ENCODE measurements at places on chromosomes 3 and 15.
A peak's percentile ranks its signal among the peaks of the same experiment; 100 is the strongest.

GRCh38 chr3:181615666-181616065 is 96.1 kb upstream of the SOX2 start:
- DNase-seq: no peak

DNA sequence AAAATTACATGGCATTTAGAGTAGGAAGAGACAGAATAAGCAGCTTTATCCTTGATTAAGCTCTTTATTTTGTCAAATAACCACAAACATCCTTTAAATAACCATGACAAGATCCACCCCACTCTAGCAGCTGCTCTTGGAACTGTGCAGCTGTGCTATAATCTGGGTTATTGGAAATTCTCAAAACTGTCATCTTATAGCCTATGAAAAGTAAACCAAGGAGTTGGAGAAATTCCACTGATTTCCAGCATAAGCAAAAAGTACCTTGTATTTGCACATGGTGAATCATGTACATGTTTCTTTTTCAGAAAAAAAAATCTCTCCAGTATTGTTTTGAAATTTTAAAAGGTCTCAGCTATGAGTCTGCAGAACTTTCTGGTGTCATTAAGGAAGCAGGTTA is 88.8 kb upstream of the ABI3BP start:
- DNase-seq: no peak

DNA sequence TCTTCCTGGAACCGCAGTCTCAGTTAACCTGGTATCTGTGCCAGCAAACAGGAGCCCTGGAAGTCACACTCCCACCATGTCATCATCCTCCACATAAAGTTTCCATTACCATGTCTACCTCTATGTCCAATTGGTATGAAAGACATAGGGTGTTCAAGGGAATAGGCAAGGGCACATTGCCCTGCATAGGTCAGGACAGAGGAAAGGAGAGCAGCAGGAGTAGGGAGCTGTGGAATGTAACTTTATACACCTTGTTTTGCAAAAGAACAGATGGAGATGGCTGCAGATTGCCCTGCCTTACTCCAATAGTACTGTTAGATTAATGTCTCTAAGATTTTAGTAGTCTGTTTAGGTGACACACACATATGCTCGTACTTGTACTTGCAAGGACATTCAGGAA is 1056.4 kb downstream of the NTRK3 start:
- DNase-seq: peak; percentile 59

DNA sequence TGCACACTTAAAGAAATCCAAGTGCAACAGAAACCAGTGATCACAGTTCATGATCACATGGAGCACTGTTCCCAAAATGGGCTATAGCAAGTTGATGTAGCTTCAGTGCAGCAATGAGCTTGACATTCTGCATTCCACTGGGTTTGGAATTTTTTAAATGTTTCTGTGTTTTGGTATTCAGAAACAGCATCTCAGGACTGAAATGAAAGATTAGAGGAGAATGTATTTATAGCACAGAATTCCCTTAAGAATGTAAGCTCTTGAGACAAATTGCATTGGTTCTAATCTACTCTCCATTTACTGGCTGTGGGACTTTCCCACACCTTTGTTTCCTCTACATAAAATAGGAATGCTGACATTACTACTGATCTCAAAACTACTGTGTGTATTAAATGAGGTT is 162.7 kb downstream of the FGF12 start:
- no peak for DNase-seq

- no peak for DNase-seq
Observed at GRCh38 chr15:98823616-98824015, 175.3 kb downstream of the IGF1R start.

DNA sequence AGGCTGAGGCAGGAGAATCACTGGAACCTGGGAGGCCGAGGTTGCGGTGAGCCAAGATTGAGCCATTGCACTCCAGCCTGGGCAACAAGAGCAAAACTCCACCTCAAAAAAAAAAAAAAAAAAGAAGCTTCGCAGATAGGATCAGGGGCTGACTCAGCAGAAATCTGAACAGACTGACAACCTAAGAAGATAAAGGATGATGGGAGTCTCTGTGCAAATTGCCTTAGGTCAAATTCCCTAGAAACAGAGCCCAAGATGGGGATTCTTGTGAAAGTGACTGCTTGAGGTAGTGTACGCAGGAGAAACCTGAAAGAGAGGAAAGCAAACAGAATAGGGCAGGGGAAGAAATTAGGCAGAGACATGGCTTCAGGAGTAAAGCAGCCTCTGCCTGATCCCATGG is 160.8 kb upstream of the LRIG1 start:
- DNase-seq: no peak

DNA sequence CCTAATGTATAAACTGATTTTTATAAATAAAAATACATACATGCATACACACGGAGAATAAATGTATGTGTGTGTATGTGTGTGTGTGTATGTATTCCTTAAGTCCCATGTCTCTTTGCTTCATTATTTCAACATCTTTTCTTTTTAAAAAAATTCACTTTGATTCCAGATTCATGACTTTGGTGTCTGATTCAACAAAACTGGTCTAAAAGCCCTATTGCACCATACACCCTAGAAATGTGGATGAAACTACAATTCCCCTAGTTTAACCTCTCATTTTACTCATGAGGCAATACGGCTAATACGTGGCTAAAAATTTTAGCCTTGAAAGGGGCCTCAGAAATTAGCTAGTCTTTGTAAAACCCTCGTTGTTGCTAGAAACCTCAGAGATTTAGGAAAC is 228.1 kb downstream of the ADAMTS9 start:
- no peak for DNase-seq

DNA sequence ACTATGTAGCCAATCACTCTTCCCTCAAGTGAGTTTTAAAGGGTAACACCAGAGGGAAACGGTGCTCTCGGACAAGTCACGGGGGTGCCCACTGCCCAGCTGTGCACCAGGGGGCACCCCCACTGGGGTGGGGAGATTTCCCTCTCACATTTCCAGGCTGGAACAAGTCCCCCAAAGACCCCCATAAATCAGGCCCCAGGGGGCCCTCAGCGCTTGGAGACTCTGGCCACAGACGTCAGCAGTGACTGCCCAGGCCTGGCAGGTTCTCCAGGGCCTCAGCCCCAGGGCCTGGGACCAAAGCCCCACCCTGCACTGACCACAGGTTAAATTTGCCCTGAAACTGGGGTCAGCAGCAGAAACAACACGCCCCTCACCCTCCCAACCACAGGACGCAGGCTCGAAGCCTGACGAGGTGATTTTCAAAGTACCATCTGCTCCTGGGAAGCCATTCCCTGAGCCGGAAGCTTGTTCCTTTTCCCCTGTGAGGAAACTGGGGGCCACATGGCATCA is 17.0 kb downstream of the XXYLT1 start:
- peak; percentile 84 for DNase-seq

- DNase-seq: no peak
Observed at GRCh38 chr3:73401059-73401458, 223.7 kb downstream of the PDZRN3 start.

GRCh38 chr3:32612547-32612946 is 41.9 kb upstream of the DYNC1LI1 start:
- no peak for DNase-seq

DNA sequence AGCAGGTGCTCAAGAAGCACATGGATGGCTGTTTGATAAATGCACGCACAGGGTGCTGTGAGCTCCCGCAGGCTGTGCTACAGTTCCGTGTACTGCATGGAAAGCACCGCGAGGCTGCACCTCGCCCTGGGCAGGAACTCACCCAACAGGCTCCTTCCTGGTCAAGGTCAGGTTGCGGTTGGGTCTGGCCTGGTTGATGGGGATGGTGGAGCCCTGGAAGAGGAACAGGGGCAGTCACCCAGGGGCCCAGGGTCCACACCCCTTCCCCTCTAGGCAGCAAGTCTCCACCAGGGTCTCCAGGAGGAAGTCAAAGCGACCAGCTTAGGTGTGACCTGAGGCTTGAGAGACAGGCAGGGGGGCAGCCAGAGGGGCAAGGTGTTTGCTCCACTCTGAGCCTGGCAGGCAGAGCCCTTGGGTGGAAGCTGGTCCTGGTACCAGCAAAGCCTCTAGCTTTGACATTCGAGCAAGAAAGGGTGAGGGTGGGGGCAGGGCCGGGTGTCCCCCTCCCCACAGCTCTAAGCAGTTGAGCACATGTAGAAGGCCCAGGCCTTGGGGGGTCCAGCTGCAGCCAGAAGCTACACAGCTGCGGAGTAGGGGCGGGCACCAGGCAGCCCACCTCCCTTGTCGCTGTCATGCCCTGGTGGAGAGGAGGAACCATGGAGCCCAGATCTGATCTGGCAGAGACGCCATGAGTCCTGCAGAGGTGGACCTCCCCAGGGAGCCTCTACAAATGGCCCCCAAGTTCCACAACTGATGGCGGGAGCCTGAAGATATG is 46.3 kb upstream of the SLC41A3 start:
- no peak for DNase-seq

GRCh38 chr3:189142527-189142926 is 29.2 kb upstream of the TPRG1 start:
- no peak for DNase-seq

- no peak for DNase-seq
Observed at GRCh38 chr3:188573291-188573940, 419.5 kb downstream of the LPP start.

GRCh38 chr15:38053205-38053604 is 118.8 kb downstream of the TMCO5A start:
- DNase-seq: no peak

DNA sequence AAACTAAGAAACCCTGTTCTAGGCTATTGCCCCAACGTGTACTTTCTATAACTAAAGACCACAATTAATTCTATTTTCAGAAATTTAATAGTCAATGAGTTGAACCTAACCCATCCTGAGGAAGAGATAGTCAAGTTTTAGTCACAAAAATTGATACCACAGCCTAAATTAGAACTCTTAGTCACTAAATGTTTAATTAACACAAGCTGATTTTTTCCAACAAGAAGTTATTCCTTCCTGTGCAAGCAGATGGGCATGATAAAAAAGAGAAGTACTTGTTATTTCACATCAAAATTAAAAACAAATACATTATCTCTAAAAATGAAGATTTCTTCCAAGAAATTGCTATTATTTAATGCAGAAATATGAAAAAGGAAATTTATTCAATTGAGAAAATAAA is 38.4 kb upstream of the TERB2 start:
- no peak for DNase-seq

DNA sequence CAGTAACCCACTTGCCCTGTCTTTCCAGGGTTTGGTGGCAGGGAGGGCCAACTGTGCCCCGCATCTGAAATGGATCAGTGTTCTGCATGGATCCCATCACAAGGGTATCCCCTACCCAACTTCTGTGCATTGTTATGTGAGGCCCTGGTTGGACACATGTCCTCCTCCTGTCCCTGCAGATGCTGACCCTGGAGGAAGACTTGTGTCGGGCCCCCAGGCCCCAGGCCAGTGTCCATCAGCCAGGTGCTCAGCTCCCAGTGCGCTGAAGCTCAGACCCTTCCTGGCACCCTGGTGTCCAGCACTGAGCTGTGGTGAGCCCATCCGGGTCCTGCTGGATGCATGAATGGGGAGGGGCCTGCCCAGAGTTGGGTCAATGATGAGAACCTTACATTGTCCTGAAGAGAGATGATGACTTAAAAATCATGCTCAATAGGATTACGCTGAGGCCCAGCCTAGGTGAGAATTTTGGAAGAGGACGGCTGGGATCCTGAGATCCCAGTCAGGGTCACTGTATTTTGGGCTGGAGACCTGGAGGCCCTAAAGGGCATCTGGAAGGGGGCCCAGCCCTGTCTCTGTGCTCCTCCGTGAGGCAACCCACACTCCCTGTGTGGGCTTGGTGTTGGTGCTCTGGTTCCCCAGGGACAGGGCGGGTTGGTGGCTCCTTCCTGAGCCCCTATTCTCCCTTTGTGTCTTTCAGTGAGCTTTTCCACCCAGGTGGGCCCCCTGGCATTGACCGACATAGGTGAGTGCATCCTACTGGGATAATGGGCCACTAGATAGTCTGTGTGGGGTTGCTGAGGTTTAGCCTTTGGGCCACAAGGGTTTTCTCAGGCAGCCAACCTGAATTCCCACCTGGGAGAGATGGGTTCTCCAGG is 199.1 kb downstream of the UBE3A start:
- DNase-seq: no peak

GRCh38 chr3:162719684-162720341 is 1223.2 kb downstream of the OTOL1 start:
- DNase-seq: no peak

DNA sequence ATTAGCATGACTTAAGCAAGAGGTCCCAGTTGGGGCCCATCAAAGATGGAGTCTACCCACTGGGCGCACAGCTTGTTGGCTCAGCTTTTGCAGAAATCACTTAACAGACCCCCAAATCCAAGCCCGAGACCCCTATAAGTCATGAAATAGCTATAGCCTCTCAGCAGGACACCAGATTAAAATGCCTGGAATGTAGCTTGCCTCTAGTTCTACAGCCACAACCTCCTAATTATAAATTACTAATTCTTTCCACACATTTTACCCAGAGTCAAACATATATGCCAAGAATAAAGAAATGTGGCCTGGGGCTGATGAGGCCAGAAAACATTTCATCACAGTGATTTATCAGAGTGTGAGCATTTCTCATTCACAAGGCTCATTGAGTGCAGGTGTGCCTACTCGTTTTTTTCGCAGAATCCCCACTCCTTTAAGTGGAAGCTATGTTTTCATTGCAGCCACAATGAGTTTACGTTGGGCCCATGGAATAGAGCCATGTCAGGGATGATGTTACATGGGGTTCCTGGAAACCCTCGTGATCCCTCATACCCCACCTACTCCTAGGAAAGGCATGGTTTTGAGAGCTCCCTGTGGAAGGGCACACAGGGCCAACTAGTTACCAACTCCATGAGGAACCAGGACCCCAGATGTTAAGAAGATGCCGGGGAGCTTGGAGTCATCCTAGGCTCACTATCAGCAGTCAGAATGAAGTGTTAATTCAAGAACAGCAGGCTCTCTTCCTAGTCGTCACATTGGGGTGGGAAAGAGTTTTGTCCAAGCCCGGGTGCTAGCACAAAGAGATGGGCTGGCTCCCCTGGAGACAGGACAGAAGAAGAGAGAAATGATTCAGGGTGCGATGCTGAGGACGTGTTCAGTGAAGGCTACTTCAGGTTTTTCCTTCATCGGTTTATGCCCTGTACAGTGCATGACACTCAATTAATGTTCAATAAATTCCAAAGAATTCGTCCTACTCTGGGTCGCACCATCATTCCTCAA is 90.2 kb upstream of the ABHD17C start:
- DNase-seq: no peak

DNA sequence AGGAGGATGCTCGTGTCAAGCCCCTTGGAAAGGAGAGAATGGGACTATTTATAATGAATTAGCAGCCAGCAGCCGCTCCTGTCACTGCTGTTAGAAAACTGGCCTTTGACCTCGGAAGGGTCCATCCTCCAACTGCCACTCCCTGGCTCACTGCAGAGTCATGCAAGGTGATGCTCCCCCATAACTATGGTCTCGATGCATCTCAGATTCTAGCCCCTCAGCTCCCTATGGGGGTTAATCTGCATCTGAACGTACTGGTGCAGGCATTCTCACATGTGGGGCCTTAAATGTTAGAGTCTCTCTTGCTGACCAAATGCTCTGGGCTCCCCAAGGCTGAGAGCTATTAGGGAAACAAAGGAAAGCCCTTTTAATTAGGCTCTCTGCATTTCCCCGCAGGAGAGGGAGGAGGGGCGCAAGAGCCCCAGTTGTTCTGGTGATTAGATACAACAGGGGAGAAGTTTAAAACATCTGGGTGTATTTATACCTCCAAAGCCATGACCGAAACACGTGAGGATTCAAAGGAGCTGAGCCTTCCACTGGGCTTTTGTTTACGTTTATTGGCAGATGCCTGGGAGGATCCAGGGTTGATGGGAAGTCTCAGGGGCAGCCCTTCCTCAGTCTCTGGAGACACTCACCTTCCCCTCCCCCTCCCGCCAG is 182.5 kb downstream of the OPA1 start:
- no peak for DNase-seq

Data from DMS 273 treated with DMSO at 0.1 percent for 48 hours (cell line).